ENCODE measurements at places on chromosomes 3 and 15.

DNA sequence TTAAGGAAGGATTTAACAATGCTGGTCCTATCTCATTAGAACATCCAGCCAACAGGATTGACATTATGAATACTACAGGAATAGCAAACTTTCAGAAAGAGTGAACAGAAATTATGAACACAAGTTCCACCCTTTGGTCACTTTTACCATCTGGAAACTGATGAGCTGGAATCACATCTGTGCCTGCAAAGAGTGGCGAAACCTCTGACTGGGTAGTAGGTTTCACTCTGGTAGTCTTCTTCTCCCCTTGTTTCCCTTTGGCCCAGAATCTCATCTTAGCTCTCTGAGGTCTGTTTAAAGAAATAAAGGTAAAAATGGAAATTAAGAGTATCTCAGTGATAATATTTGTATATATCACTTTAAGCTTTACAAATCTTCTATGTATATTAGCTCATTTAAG lies 73.1 kb downstream of the NR2E3 start:
- no peak for DNase-seq

- DNase-seq = no peak
Measured at GRCh38 chr3:48707157-48707556, 9.9 kb downstream of the IP6K2 start.

- DNase-seq = no peak
Measured at GRCh38 chr3:18481946-18482548, 56.9 kb upstream of the SATB1 start.

GRCh38 chr3:186467969-186468368 lies 76.2 kb downstream of the CRYGS start:
- DNase-seq = no peak

DNA sequence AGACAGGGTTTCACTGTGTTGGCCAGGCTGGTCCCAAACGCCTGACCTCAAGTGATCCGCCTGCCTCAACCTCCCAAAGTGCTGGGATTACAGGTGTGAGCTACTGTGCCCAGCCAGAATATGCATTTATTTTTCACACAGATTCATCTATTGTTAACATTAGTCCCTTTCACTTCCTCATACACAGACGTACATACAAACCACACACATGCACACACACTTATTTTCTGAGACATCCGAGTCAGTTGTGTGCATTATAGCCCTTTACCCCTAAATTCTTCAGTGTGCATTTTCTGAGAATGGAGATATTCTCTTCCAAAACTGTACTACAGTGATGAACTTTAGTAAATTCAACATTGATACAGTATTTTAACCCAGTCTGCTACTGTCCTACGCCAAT lies 15.0 kb upstream of the MEX3B start:
- DNase-seq = no peak

DNA sequence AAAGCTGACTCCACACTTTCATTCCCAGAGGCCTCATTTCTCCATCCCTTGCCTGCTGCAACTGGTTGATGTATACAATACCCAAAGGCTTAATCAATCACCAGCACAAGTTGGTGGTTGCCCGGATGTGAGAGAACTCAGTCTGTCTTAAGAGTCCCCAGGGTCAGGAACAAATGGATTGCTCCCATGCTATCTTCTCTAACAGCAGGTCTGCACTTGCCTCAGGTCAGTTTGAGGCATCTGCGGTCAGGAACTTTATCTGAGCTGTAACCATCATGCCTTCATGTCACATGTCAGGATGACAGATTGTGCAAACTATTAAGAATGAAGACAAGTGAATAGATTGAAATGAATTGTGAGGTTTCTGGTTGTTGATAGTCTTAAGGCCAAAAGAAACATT lies 56.1 kb downstream of the BFSP2 start:
- no peak for DNase-seq

DNA sequence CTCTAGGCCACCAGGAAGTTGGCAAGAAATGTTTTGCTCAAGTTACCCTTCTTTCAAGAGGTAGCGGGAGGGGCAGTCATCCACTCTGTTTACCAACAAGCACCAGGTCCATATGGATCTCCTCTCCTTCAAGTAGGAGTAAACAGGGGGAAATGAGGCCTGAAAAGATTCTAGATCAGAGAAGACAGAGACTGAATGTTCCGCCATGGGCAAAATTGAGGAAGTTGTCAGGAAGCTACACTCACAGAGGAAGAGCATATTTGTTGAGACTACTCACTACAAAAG lies 81.6 kb downstream of the KLF15 start:
- no peak for DNase-seq

DNA sequence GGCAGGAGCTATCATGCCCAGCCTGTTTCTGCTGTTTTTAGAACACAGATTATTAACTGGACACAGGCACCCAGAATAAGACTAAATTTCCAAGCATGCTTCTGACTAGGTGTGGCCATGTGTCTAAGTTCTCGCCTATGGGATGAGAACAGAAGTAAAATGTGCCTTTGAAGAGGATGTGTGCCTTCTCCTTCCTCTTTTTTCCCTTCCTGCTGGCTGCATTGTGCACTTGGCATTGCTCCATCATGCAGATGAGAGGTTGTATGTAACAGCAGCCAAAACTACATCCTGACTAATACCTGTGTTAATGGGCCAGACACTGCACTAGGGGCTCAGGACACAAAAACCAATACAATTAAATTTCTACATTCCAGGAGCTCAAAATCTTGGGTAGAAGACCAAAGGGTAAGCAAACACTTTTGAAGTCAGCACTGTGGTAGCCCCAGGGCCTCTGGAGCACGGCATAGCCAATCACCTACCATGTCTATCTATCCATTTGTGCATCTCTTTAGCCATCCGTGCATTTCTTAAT lies 40.9 kb upstream of the RNU6-1 start:
- no peak for DNase-seq

DNA sequence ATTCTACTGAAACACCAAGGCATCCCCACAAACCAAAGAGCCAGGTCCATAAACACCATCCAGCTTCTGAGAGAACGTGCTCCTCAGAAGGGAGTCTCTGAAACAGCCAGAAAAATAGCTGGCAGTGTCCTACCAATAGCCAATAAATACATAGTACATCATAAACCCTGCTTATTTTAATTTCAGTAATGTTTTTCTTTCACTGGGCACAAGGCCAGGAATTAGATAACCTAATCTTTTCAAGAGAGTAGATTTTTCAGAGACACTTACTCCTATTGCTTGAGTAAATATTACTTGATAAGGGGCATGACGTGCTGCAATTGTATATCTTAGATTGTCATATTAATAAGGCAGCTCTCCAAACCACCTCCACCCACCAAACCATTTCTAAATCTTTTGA lies 22.7 kb downstream of the GADL1 start:
- DNase-seq = no peak

All from stimulated activated CD8-positive, alpha-beta memory T cell treated with anti-CD3 and anti-CD28 coated beads, Interleukin-4, amount 100 ng/mL, for 4 hours (primary cell).